ENCODE measurements at places on chromosomes 16 and 17.
A peak's percentile ranks its signal among the peaks of the same experiment; 100 is the strongest.

DNA sequence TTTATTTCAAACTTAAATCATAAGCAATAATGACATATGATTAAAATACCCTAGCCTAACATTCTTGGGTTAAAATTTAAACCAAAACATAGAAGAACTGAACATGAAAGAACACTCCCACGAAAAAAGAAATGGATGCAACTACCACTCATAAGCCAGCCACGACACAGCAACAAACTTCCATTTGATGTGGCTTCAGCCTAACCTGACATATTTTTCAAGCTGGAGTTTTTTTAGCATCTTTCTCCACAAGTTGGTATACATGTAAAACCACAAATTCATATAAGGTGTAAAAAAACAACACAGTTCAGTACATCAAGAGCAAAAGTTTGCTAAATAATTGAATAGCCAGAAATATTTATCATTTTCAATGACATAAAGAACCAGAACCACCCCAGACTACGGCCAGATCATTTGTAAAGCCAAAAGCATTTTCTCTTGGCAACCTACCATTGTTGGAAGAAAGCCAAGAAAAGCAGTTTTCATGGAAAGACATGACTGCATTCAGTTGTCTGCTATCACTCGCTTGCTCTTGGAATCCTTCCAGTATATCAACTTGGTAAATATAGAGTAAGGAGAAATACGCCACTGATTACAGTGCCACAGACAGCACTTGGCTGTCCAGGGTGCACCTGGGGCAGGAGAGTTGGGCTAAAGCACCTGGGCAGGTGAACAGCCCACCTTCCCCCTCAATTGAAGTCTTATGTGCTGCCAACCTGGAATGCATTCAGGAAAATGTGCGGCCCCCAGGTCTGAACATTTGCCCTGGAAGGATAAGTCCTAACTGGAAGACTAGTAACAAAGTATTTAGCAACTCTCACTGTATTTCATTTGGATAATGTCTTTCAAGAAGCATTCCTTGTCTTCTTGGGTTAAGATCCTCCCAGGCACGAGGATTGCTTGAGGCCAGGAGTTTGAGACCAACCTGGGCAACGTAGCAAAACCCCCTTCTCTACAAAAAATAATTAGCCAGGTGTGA lies 60.5 kb downstream of the CREBBP start:
- DNase-seq, result no peak

- no peak for DNase-seq
These were observed 2.4 kb downstream of the ANKRD13B start for GRCh38 chr17:29595107-29595942.

- DNase-seq, result no peak
These were observed 59.6 kb downstream of the TANGO6 start for GRCh38 chr16:68902969-68903345.

DNA sequence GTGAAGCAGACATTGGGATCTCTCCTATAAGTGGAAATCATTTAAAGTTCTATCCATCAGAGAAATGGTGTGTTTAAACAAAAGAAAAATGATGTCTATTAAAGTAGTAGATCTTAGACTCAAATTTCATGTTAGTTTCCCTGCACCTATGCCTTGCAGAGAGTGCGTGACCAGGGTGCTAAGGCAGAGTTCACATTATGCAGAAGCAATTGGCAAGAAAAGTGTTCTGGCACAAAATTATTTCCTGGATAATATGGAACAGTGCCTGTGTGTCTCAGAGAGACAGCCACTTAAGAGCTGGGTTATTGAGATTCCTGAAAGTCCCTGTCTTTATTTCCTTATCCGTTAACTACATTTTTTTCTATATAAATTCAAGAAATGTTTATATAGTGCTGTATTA lies 457.0 kb downstream of the CDH8 start:
- DNase-seq, result no peak

DNA sequence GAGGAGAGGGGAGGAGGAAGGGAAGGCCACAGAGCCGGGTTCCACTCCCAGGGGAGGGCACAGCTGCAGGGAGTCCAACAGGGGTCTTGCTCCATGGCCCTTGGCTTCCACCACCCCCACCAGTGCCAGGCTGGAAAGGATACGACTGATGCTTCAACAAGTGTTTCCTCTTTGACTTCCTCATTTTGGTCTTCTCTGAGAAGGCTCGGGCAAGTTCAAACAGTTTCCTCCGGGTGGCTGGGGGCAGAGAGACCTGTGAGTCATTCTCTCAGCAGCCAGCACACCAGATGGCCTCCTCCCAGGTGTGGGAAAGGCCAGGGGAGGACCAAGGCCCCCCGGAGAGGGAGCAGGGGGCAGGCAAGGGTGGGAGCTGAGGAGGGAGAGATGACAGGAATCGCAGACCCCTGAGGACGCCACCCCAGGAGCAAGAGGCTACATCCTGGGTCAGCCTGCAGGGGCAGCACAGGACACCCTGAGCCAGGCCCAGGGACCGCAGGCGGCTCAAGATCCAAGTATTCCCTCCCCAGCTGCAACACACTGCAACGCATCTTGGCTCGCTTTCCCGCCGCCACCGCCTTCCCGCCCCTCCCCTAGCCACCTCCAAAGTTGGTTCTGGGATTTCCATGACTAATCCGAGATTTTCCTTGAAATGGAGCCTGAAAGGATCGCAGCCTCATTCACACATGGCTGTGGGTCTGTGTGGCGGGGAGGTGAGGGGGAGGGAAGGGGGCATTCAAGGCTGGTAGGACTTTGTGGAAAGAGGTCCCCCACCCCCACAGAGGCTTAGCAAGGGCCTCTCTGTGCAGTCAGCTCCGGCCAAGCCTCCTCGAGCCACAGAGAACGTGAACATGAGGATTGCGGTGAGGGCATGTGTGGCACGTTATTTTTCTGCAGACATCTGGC lies 18.4 kb upstream of the MRPS23 start:
- DNase-seq, result no peak

DNA sequence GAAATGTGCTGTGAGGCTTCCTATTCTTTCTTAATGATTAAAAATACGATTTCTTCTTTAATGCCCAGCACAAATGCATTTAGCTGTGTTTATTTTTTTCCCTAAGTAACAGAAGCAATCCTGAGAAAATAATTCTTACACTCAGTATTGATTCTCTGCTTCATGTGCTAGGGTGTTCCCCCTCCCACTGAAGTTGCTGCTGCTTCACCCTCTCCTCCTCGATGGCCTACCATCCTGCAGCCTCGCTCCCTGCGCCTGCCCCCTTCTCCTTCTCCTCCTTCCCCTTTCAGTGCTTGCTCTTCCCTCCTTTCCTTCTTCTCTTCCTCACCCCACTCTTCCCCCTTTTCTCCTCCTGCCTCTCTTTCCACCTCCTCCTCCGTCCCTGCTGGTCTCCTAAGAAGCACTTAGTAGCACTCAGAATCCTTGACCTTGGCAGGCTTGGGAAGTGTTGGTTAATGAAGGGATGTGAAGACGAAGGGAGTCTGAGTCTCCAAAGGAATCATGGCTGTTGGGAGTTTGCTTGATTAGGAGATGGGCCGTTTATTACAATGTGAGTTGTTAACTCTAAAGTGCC lies 119.7 kb downstream of the RPTOR start:
- DNase-seq, result no peak

- no peak for DNase-seq
These were observed 169.2 kb downstream of the LAT start for GRCh38 chr16:29154088-29154487.

DNA sequence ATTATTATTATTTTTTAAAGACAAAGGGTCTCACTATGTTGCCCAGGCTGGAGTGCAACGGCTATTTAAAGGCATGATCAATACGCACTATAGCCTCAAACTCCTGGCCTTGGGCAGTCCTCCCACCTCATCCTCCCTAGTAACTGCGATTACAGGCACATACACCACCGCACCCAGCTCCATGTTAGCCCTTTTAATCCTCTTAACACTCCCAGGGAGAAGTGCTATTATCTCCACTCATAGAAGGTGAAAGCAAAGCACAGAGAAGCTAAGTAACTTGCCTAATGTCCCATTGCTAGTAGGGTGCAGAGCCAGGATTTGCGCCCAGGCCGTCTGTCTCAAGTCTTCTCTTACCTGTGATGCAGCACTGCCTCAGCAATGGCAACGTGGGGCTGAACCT lies 5.0 kb downstream of the HAS3 start:
- no peak for DNase-seq

- no peak for DNase-seq
These were observed 11.7 kb upstream of the RPH3AL start for GRCh38 chr17:364308-364707.

DNA sequence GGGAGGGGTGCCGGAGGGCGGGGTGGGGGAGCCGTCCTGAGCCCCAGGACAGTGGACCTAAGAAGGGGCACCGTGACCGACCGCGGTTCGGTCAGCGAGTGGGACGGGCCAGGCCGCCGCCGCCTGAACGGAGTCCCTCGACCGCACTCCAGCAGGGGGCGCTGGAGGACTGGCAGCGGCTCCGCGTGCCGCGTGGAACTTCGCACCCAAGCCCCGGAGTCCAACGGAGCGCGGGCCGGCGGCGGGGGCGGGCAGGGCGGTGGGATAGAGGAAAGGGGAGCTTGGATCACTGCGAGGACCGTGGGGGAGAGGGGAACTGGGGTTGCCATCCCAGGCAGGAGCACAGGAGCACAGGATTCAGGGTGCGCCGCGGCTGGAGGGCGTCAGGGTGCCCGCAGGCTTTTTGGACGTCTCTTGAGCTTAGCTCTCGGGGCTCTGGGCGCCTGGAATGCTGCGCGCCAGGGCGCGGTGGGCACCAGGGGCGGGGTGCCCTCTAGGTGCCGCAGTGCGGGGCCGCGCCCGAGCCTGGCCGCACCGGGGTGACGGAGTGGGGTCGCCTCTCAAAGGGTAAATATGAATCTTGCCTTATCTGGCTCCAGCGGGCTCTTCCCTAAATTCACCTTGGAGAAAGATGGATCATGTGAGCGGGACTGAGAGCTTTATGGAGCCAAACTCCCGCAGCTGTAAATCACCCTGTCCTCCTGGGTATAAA lies 379 bp upstream of the OTOP2 start:
- DNase-seq, result peak; percentile 72

- DNase-seq, result no peak
These were observed 59.8 kb downstream of the CYTH1 start for GRCh38 chr17:78722246-78722761.

DNA sequence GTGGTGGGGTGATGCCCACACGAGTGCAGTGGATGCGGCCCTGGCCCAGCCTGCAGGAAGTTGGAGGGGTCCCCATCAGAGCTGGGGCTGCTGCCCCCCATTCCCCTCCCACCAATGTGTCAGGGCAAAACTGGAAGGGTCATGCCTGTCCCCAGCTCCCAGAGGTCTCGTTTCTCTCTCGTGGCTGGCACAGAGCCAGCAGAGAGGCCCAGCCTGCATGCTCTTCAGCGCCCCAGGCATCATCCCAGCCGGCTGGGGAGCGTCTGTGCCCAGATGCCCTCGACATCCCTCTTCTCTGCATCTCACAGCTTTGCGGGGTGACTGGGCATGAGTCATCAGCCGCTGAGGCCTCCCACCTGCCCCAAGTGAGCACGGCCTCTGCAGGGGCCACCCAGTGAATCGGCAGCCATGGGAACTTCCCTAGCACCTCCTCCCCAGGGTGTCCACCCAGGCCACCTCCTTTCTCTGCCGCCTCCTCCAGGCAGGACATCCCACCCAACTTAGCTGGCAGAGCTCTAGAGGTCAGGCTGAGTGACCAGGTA lies 9.8 kb upstream of the CSNK1D start:
- no peak for DNase-seq

DNA sequence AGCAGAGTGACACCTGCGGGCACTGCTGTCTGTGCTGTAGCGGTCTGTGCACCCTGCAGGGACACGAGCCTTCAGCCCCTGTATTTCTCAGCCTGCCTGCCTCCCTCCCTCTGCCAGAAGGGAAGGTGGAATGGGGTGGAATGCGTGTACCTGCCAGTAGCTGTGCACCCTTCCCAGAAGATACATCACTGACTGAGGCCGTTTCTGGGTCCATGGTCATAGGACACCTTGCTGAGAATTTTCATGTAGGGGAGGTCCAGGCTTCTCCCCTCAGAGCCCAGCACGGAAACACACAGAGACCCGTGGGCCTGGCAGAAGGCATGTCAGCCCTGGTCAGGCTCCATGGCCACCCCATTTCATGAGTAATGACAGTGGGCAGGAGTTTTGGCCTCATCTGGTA lies 16.5 kb downstream of the DBNDD1 start:
- DNase-seq, result no peak

DNA sequence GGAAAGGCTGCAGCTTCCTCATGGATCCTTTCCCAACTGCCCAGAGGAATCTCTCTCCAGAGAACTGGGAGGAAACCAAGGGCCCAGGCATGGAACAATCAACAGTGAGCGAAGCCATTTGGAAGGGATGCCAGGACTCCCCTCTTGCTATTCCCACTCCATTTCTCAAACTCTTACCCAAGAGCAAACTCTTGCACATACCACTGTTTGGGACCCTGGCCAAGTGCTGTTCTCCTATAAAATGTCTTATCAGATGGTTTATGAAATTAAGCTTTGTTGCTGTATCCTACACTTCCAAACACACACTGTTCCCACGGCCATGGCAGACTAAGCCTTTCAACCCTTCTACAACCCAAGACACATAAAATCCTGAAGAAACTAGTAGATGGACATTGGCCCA lies 48.3 kb upstream of the AXIN2 start:
- DNase-seq, result no peak

- DNase-seq, result no peak
These were observed 7.1 kb downstream of the LGALS3BP start for GRCh38 chr17:78972507-78973105.
